WTC11 (cell line): ENCODE measurements at places on chromosomes 5 and 9. TPM values are rescaled to one million over a fixed set of nuclear protein-coding genes. Genes with fewer than 3 reads are reported as not detected.

DNA sequence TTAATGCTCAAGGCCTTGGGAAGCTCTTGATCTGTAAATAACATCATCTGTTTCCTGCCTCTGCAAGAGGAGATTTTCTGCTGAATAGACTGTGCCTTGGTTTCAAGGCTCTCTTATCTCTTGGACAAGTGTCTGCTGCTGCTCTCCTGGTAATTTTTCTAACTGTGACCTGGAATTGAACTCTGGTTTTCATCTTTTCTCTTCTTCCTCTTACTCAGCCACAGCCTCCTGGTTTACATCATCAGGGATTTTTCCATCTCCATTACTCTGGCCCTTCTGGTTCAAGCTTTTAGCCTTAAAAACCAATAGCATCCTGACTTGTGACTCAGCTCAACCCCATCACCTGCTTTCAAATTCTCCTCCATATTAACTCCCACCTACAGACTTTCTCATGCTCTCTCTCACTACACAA, 49.6 kb upstream of the ITGA1 start:
- no peak overlapping the region for H3K4me3 ChIP-seq
- H3K27ac ChIP-seq, result no peak overlapping the region
- DNase-seq, result no peak
- no peaks in the 10 kb centered on the region for H3K4me1 ChIP-seq

- no peaks in the 10 kb centered on the region for H3K4me1 ChIP-seq
- no peak overlapping the region for H3K27ac ChIP-seq
- H3K4me3 ChIP-seq, result no peak overlapping the region
Measured at GRCh38 chr5:36763454-36763853, 113.1 kb upstream of the NIPBL start.

DNA sequence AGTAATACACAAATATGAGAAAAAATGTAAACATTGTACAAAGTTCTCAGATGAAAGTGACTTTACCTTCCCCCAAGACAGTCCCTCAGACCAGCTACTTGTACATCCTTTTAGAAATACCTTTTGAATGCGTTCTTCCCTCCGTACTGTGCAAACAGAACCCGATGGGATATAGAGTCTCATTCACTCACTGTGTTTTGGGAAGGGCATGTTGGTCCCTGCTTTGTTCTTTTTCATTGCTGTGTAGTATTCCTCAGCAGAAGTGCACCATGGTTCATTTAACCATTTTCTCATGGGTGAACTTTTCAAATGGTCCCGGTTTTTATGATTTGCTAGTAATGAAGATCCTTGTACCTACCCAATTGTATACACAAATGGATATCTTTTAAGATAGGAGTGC, 94.4 kb downstream of the ANKRD33B start:
- peaks cover 18% of the 10 kb centered on the region for H3K4me1 ChIP-seq
- no peak overlapping the region for H3K27ac ChIP-seq
- H3K27me3 ChIP-seq, result no peaks in the 10 kb centered on the region
- H3K36me3 ChIP-seq, result no peaks in the 10 kb centered on the region

GRCh38 chr9:33137781-33138264, 29.3 kb downstream of the B4GALT1 start:
- H3K4me3 ChIP-seq, result no peak overlapping the region
- no peak for DNase-seq
- H3K27ac ChIP-seq, result no peak overlapping the region
- no peaks in the 10 kb centered on the region for H3K36me3 ChIP-seq
- peaks cover 7% of the 10 kb centered on the region for H3K4me1 ChIP-seq

DNA sequence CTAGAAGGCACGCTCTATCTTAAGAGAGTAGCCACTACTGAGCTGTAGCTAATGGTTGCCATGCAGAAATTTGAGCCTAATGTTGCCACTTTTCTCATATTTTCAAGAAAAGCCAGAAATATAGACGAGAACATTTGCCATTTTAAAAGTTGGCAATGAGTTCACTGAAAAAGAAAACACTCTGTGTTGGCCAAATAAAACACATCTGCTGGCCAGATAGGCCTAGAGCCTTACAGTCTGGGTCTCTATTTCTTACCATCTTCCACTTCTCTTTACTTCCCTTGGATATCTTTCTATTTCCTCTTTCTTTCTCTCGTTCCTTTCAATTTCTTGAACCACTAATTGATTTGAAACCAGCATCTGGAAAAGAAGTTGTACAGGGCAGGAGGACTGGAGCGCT, 36.6 kb upstream of the VCAN start:
- peaks cover 14% of the 10 kb centered on the region for H3K36me3 ChIP-seq
- H3K4me3 ChIP-seq, result no peak overlapping the region
- H3K27me3 ChIP-seq, result no peaks in the 10 kb centered on the region
- no peak overlapping the region for H3K27ac ChIP-seq

Gene IRGM
- 0.30 to 0.31 TPM in 2 of 3 replicates, not detected in the other for total RNA-seq

Gene MAN2A1
- 82.2 to 86.6 TPM (median 83.5 TPM) in 3 replicates for total RNA-seq

GRCh38 chr5:151724360-151724759, 34.1 kb downstream of the ATOX1 start:
- no peak overlapping the region for H3K4me3 ChIP-seq
- peaks cover 15% of the 10 kb centered on the region for H3K4me1 ChIP-seq
- peaks cover 16% of the 10 kb centered on the region for H3K36me3 ChIP-seq
- peaks cover 8% of the 10 kb centered on the region for H3K27me3 ChIP-seq

GRCh38 chr5:72634444-72634843, 127.2 kb upstream of the ZNF366 start:
- peaks cover 26% of the 10 kb centered on the region for H3K4me1 ChIP-seq
- H3K36me3 ChIP-seq, result no peaks in the 10 kb centered on the region
- no peak overlapping the region for H3K4me3 ChIP-seq
- no peak for DNase-seq
- H3K27me3 ChIP-seq, result no peaks in the 10 kb centered on the region

Gene PCSK5
- total RNA-seq, result 16.9 to 30.6 TPM (median 17.8 TPM) in 3 replicates

Gene N4BP3
- 40.3 to 46.2 TPM (median 41.6 TPM) in 3 replicates for total RNA-seq

Gene FBXL7
- 13.8 to 15.9 TPM (median 14.4 TPM) in 3 replicates for total RNA-seq

Gene C5orf15
- total RNA-seq, result 29.9 to 32.7 TPM (median 30.3 TPM) in 3 replicates

DNA sequence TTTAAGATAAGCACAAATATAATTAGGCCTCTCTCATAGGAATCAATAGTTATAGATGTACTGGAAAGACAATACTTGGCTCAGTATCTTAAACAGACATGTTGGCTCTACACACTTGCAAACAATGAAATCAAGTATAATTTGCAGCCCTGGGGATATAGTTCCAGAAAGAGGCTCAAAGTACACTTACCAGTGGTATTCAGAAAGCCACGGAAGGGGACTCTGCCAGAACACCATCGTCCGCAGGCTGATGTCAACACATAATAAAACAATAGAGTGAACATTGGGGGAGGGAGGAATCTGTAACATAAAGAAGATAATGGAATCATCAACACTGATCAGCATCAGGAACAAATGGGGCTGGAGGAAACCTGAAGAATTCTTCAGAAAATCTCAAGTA, 31.2 kb upstream of the EBF1 start:
- H3K4me3 ChIP-seq, result no peak overlapping the region
- no peaks in the 10 kb centered on the region for H3K36me3 ChIP-seq
- no peak for DNase-seq
- no peaks in the 10 kb centered on the region for H3K4me1 ChIP-seq
- H3K27ac ChIP-seq, result no peak overlapping the region

- no peak for DNase-seq
- no peak overlapping the region for H3K27ac ChIP-seq
- no peaks in the 10 kb centered on the region for H3K36me3 ChIP-seq
Measured at GRCh38 chr5:133319905-133320520, 268.2 kb downstream of the HSPA4 start.

Gene AIF1L
- 103 to 109 TPM (median 106 TPM) in 3 replicates for total RNA-seq

GRCh38 chr5:154544646-154545045, 66.6 kb upstream of the HAND1 start:
- DNase-seq, result no peak
- H3K4me3 ChIP-seq, result no peak overlapping the region
- peaks cover 17% of the 10 kb centered on the region for H3K27me3 ChIP-seq
- peaks cover 15% of the 10 kb centered on the region for H3K4me1 ChIP-seq
- no peaks in the 10 kb centered on the region for H3K36me3 ChIP-seq

- H3K4me3 ChIP-seq, result no peak overlapping the region
- peaks cover 13% of the 10 kb centered on the region for H3K36me3 ChIP-seq
- H3K27ac ChIP-seq, result peak overlapping the region; percentile 44; the same call in 1 of the 2 replicates
- no peaks in the 10 kb centered on the region; the same call in 1 of the 2 replicates for H3K27me3 ChIP-seq
- H3K4me1 ChIP-seq, result peaks cover 38% of the 10 kb centered on the region
- DNase-seq, result no peak
Measured at GRCh38 chr9:89408628-89409101, 89.2 kb downstream of the SEMA4D start.

DNA sequence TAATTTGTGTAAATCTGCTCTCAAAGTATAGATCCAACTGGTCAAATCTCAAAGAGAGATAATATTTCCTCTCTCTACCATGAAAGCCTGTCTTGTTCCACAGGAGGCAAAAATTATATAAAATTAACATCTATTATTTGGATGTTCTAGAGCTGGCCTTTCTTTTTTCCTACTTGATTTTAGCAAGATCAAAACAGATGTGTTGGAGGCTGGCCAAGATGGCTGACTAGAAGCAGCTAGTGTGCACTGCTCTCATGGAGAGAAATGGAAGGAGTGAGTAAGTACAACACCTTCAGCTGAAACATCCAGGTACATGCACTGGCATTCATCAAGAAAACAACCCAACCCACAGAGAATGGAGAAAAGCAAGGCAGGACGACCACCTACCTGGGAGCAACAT, 298.6 kb upstream of the SLC24A2 start:
- DNase-seq, result no peak
- no peak overlapping the region for H3K4me3 ChIP-seq
- no peaks in the 10 kb centered on the region for H3K27me3 ChIP-seq
- H3K4me1 ChIP-seq, result 0 out of 2 replicates have a peak, but pooled peaks cover 3% of the 10 kb centered on the region
- H3K27ac ChIP-seq, result no peak overlapping the region

- no peaks in the 10 kb centered on the region for H3K4me1 ChIP-seq
- no peak overlapping the region for H3K4me3 ChIP-seq
- no peak overlapping the region for H3K27ac ChIP-seq
- no peak for DNase-seq
- no peaks in the 10 kb centered on the region for H3K36me3 ChIP-seq
Measured at GRCh38 chr5:132692632-132692967, 18.8 kb downstream of the IL4 start.

DNA sequence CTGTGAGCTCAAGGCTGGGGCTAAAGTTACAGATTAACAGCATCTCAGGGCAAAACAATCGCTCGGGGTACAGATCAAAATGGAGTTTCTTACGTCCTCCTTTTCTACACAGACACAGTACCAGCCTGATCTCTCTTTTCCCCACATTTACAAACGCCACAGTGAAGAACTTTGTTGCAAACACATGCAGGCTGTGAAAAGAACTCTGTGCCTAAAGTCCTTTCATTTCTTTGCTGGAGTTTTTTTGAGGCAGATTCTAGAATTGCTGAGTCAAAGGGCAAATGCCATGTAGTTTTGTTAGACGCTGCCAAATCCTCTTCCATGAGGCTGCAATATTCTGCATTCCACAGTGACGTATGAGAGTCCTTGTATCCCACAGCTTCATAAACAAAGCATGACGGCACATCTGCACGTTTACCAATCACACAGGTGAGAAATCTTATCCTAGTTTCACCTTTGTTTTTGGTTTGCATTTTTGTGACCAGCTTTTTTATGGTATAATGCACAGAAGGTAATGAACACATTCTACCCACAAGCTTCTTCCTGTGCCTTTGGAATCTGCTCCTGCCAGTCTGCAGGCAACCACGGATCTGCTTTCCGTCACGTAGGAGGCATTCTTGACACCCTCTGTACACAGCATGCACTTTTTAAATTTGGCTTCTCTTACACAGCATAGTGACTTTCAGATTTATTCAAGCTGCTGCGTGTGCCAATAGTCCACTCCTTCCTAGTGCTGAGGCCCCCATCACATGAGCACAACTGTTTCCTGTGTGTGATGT, 44.6 kb upstream of the LPCAT1 start:
- no peak overlapping the region for H3K27ac ChIP-seq
- H3K4me3 ChIP-seq, result no peak overlapping the region
- no peak for DNase-seq
- H3K36me3 ChIP-seq, result peaks cover 34% of the 10 kb centered on the region

DNA sequence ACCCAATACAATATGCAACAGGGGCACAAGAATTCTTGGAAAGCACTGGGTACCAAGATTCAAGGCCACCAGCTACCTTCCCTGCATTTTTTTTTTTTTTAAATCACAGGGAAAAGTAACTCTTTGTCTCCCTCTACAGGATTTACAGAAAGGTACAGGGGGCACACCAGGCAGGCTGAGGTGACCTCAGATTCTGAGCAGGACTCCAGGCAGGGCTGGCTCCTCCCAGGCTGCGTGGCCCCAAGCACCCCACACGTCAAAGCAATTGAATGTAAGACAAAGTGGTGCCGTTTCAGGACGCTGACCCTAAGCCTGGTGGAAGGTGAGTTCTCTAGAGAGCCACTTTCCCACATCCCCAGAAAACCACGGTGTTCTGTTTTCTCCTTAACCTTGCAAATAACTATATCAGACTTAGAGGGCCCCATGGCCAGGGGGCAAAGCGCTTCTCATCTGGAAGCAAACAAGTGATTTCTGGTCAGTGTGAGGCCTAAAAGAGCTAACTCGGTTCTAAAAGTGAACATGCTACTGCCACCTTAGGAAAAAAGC, 222.6 kb downstream of the ROR2 start:
- peaks cover 9% of the 10 kb centered on the region for H3K36me3 ChIP-seq
- no peaks in the 10 kb centered on the region for H3K27me3 ChIP-seq
- no peak overlapping the region for H3K27ac ChIP-seq
- no peak overlapping the region for H3K4me3 ChIP-seq
- DNase-seq, result peak; percentile 51

Gene STPG3
- 0.21 to 0.26 TPM in 2 of 3 replicates, not detected in the other for total RNA-seq

GRCh38 chr5:135395451-135395850, 3.6 kb downstream of the MACROH2A1 start:
- peaks cover 39% of the 10 kb centered on the region for H3K27me3 ChIP-seq
- H3K36me3 ChIP-seq, result peaks cover 5% of the 10 kb centered on the region; the same call in 1 of the 2 replicates
- no peak overlapping the region for H3K27ac ChIP-seq

DNA sequence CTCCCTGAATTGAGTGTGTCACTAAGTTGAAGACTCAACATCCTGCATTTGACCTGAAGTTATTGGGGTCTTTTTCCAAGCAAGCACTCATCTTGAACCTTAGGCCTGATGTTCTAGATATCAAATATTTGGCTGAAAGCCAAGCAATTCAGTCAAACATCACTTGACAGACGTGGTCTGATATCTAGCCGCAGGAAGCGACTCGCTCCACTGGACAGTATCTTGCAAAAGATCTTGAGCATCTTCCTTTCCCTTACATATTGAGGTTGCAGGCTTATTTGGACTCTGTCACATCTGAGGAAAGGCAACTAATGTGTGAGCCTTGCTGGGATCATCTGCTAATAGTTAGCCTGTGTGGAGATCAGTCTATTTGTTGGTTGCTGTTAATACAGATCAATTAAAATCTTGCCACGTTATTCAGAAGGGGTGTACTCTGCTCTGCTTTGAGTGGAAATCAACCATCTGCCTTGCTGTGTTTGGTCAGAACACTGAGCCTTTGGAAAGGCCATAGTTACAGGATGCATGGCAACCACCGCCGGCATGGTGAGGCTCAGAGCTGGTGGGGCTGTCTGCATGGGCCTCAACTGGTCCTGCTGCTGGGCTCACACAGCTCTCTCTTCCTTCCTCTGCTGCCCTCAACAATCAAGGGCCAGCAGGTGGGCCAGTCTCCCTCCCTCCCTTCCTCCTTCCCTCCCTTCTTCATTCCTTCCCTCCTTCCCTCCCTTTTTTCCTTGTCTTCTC, 166.9 kb upstream of the KLF9 start:
- no peak overlapping the region for H3K27ac ChIP-seq
- H3K36me3 ChIP-seq, result no peaks in the 10 kb centered on the region
- no peak for DNase-seq
- peaks cover 5% of the 10 kb centered on the region for H3K4me1 ChIP-seq
- no peak overlapping the region for H3K4me3 ChIP-seq

- H3K27ac ChIP-seq, result no peak overlapping the region
- peaks cover 6% of the 10 kb centered on the region for H3K27me3 ChIP-seq
- DNase-seq, result no peak
- H3K4me1 ChIP-seq, result peaks cover 12% of the 10 kb centered on the region
- H3K36me3 ChIP-seq, result peaks cover 70% of the 10 kb centered on the region
Measured at GRCh38 chr5:26492906-26493459, 545.4 kb downstream of the CDH9 start.

Gene CAMK2A
- 0.13 to 0.16 TPM (median 0.14 TPM) in 3 replicates for total RNA-seq
